ENCODE measurements at places on chromosomes 1 and 21.
A peak's percentile ranks its signal among the peaks of the same experiment; 100 is the strongest.

- DNase-seq, result no peak
Observed at GRCh38 chr1:65172936-65173690, 25.1 kb downstream of the AK4 start.

- no peak for DNase-seq
Observed at GRCh38 chr1:67761091-67761490, 72.2 kb downstream of the GNG12 start.

DNA sequence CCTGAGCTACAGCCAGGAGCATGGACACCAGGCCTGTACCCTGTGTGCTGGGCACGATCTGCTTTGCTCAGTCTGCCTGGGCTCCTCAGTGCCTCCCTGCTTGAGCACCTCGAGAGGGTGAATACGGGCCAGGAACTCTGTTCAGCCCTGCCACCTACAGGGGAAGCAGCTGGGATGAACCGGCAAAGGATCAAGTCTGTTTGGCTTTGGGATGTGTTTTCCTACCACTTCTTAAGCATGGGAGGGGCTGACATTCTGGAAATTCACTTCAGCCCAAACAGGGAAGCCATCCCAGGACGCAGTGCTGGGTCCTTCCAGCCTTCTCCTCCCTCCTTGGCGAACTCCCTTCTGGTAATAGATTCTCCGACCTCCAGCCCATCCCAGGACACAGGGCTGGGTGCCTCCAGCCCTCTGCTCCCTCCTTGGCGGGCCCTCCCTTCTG is 55.8 kb upstream of the SELENON start:
- DNase-seq, result peak; percentile 27

DNA sequence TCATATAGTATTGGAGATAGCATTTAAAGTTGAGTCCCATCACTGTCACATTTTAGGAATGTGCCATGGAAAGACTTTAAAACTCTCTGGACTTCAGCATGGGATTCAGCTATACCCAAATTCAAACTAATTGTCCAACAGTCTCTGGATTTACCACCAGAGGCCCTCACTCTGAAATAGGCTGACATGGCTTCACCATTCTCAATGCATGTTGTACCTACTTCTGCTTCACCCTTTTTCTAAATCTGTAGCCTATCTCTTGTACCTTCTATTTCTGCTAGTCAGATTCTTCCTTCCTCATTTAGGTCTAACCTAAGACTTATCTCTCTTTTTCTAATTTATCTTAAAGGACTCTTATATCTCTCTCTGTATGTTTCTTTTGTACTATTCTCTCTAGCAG is 512.7 kb upstream of the ZRANB2 start:
- no peak for DNase-seq

DNA sequence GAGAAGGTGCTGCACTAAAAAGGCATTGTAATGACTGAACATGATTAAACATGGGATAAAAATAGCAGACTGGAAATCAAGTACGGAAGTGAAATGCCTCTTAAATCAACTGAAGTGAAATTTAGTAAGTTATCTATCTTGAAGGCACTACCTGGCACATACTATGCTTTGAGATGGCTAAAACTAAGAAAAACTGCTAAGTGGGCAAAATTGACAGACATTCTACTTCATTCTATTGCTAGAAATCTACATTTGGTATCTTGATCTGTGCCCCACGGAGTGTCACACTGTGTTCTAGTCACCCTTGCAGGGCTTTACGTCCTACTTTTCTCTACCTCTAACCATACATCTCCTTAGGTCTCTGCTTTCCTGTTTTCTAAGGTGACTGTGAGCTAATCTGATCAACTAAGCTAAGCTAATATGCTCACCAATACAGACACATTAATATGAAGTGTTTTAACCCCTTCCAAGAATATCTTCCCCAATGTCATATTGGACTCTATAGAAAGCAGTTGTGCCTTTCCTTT is 4.1 kb downstream of the PDC start:
- DNase-seq, result no peak

DNA sequence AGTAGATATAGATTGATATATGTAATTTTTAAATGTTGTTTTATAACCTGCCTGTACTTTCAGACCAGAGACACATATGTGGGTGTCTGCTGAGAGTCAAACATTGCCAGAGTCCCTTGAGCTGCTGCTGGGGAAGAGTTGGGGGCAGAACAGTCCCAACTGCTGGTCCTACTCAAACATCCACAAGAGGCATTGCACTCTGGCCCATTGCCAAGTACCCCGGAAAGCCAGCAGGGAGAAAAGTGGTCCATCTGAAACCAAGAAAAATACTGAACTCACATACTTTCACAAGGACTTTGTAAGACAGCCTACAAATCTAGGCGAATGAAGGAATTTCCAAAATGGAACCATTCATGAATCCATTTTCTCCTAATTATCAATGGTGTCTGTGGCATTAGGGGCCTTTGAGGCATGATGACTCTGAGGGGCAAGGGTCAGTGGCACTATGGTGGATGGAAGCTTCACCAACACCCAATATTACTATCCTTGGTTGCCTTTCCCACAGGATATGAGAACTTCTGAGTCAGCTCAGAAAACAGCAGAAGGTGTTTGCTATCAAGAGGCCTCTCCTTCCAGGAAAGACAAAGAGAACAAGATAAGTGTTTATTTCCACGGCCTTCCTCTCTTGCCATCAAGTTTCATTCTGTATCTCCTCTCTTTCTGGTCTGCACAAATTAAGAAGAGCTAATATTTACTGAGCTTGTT is 7.3 kb upstream of the TBX15 start:
- DNase-seq, result no peak

DNA sequence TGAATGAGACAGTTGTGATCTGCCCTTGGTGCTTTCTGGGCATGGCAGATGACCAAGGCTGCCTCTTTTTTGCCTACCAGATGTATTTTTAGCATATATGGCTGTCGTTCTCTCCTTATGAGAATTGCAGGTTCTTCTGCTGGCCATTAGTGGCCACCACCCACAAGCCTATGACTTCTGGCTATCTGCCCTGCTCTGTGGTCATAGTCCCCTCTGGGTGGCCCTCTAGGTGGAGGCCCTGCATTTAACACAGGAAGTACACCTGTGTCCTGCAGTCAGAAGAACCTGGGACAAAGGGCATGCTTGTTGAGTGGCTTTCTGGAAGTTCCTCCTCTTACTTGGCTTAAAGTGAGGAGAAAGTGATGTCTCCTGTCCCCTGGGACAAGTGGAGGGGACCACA is 6.5 kb downstream of the FCAMR start:
- DNase-seq, result no peak

- DNase-seq, result no peak
Observed at GRCh38 chr1:98034505-98034904, 113.7 kb upstream of the DPYD start.

DNA sequence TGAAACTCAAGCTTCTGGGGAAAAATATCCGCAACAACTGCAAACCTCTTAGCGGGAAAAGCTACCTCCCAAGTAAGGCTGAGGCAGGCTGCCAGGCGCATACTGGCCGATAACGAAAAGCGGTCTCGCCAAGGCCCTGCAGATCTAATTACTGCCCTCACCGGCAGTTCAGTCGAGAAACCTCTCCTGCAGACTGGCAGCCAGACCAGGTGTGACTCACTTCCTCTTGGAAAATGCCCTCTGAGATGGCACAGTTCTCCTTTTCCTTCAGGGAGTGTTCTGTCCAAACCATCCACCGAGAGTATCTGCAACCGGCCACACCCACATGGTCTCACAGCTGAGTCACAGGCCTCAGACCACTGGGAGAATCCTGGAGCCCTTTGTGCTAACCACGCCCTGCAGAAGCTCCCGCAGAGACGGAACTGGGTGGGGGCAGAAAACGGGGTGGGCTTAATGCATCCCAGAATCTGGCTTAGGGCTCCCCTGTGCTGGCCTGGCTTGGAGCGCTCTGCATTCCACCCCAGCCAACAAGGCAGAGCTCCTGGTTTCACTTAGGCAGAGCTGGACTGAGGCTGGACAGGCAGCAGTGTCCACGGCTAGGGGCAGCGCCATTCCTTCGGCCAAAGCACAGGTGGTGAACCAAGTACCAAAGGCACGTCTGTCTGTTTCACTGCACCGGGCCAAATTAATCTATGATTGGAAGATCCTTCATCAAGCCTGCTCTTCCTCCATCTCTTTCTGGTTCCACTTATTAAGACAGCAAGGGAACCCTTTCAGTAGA is 1.2 kb downstream of the S100A10 start:
- DNase-seq, result peak; percentile 87

GRCh38 chr1:157540160-157540748 is 12.1 kb downstream of the FCRL5 start:
- no peak for DNase-seq

- DNase-seq, result no peak
Observed at GRCh38 chr1:3015744-3016143, 5.5 kb upstream of the ACTRT2 start.

- no peak for DNase-seq
Observed at GRCh38 chr1:208058267-208058666, 147.3 kb upstream of the CD34 start.

GRCh38 chr1:43549921-43550597 is 19.4 kb downstream of the PTPRF start:
- DNase-seq, result no peak

- no peak for DNase-seq
Observed at GRCh38 chr1:197011614-197012013, 34.3 kb downstream of the CFHR5 start.

GRCh38 chr1:28582248-28582615 is 9.8 kb upstream of the RAB42 start:
- DNase-seq, result peak; percentile 30

- DNase-seq, result no peak
Observed at GRCh38 chr21:35922618-35923017, 137.7 kb downstream of the SETD4 start.

- no peak for DNase-seq
Observed at GRCh38 chr1:224082146-224082545, 31.8 kb upstream of the FBXO28 start.

- DNase-seq, result no peak
Observed at GRCh38 chr1:61400131-61400770, 317.9 kb downstream of the NFIA start.

GRCh38 chr1:220726634-220727033 is 21.5 kb upstream of the MTARC2 start:
- no peak for DNase-seq

DNA sequence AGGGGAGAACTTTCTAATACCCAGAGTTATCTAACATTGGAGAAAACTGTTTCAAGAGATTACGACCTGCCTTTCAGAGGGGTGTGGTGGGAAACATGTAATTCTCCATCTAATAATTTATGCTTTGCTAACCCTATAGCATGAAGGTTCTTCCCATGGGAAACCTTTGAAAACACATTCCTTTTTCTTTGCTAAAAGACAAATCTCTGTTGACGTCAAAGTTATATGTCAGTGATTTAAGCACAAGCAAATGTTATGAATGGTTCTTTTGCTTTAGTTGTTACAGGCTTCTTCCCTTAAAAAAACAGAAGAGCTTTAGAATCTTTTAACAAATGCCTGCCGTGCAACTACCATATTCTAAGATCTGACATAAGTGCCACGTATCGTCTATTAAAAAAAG is 19.2 kb downstream of the FMO2 start:
- no peak for DNase-seq

DNA sequence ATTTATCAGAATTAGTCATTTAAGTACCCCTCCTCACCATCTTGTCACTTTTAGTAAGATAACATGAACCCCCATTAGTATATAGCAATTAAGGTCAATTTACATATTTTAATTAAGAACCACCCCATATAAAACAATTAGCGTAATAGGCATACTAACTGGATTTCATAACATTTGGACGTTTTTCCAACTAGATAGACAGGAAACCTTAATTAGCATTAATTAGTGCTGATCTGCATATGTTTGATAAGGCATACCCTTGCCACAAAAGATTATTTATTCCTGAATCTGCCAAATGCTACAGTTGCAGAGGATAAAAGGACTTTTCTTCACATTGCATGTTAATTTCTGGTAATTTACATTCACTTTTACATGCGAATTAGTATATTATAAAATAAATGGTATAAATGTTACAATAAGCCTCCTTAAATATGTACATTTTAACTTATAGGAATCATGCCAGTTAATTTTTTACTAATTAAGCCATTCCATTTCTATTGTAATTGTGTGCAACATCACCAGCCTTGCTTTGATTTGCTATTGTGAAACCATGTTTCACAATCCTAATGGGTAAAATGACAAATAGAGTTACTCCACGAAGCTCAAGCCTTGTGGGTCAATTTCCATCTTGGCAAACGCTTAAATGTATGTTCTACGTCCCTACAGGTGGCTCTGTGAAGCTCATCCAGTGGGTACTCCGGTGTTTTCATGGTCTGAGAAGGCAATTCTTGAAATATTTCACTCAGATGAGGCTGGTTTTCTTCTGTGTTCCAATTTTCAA is 469.6 kb downstream of the DPYD start:
- no peak for DNase-seq

DNA sequence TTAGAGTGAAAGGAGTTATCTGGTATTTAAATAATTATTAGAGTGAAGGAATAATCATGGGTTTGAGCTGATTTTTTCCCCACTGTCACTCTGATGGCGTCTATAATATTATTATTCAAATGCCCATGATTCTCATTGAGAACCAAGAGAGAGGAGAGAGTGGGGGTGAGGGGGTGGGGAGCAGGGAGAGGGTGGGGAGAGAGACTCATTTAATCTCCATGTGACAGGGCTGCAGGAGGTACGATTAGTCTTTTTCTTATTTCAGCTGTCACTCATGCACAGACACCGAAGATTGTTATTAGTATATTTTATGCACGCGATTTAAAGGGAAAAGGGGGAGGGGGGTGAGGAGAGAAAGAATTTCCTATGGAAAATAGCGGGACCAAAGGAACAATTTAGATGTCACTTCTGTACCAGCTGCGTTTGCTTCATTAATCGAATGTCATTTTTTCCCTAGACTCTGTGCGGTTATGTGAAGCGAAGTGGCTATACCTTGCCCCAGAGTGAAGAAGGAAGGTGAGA is 19.9 kb downstream of the PLXNA2 start:
- DNase-seq, result no peak

DNA sequence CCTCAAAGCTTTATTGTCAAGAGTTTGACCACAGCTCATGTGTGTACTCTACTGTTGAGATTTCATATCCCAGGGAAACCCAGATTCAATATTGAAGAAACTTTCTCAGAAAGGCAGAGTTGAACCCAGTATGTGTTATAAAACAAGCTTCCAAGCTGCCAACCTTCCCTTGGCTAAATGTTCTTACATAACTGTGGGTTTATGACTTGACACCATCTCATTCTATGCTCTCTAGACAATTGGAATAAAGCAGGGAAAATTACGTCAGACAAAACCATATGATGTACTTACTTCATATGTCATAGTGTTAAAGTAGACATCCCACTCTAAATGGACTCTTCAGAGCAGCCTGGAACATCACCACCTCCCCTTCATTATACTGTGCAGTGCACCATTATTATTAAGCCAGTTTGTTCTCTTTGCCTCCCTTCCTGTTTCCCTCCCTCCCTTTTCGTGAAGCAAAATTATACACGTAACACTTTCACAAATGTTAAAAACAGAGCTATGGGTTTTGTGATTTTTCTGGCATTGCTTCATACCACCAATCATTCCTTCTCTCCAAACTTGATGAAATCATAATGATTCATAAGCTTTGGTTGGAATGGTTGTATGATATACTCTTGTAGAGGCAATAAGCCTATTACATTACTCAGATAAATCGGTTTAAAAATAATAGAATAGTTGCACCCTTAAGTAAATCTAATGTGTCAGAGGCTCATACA is 507.2 kb downstream of the LTN1 start:
- no peak for DNase-seq
